Fibroblast of villous mesenchyme (primary cell): ENCODE measurements at places on chromosomes 7 and 10. TPM values are rescaled to one million over a fixed set of nuclear protein-coding genes. Genes with fewer than 3 reads are reported as not detected.
A peak's percentile ranks its signal among the peaks of the same experiment; 100 is the strongest.

- DNase-seq = no peak
Observed at GRCh38 chr7:108589874-108590273, 20.2 kb downstream of the DNAJB9 start.

DNA sequence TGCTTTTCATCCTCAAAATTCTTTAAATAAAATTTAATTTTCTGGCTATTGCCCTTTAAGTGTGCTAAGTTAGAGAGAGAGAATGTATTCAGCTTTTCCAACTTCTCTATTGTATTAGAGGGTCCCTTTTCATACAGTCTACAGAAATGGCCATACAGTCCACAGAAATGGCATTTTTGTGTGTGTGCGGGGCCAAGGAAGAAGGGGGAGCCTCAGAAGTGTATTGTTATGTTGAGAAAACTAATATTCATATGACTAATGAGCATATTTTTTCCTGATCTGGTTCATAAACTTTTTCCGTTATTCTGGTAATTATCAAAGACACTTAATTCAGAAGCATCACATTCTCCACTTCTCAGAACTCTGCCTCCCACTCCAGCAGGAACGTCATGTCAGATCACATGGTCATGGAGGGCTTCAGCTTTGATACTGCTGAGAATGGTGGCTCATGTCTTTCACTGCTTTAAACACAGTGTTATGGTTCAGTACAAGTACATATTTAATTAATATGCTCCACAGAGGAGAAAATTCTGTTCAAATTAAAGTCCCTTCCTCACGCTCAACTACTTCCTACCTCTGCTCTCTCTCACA, 37.1 kb downstream of the ELMO1 start:
- DNase-seq = no peak

GRCh38 chr7:55065511-55066229, 46.9 kb downstream of the EGFR start:
- peak; percentile 83 for DNase-seq

DNA sequence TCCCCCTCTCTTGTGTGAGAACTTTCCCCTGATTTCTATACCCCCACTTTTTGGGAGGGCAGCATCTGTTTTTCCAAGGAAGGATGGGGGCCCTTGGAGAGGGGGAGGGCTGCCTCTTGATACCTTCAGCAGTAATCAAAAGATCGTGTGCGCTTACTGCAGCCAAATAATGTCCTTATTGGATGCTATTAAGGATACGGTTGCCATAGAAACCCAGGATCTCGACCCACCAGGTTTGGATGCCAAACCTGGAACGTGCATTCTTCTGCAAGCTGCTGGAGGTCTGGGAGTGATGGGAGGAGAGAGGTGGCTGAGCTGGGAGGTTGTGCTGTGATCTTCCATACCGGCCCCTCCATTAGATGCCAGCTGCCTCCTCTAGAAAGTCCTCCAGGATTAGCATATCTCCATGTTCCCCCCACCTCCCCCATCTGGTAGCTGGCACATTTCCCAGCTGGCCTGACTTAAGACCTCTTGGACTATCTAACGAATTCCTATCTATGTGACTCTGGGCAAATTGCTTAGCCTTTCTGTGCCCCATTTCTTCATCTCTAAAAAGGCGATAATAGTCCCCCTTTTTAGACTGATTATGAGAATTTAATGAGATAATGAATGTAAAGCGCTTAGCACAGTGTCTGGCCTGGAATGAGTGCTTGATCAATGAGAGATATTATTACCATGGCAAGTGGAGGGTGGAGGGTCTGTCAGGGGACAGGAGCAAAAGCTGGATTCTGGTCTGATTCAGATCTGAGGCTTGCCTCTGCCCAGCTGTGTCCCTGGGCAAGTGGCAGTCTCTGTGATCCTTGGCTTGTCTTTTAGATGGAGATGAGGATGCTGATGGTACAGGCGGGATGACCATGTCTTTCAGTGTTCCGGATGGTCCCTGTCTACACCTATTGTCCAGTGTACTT, 78.5 kb upstream of the PCBD1 start:
- DNase-seq = no peak

DNA sequence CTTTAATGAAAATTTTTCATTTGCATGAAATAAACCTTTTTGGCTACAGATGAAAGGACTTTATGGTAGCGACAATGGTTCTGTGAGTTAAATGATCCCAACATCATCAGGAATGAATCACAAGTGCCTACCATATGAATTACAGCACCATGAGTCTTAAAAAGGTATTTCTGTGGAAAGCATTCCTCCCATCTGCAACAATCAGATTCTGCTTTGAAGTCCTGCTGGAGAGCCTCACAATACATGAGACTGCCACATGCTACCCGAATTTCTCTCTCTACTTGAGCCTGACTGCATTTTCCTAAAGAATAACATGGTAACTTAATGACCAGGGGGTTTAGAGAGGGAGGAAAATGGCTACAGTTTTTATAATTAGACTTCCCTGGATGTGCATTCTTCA, 190.3 kb downstream of the TWIST1 start:
- no peak for DNase-seq

DNA sequence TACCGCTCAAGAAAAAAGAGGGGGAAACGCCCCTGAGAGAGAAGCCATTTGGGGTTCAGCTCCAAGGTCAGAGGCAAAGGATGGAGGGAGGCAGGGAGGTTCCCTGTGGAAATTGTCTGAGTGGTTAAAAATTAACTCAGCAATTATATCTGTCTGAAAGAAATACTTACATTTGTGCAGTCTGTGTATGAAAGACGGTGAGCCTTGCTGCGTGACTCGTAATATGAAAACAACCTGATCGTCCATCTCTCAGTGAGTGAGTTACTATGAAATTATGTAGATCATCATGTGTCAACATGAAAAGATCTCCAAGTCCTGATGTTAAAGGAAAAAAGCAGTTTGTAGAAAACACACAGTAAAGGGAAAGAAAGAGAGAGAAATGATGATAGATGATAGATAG, 67.2 kb upstream of the FAM204A start:
- DNase-seq = no peak

- no peak for DNase-seq
Observed at GRCh38 chr7:28882869-28883470, 75.2 kb downstream of the TRIL start.

DNA sequence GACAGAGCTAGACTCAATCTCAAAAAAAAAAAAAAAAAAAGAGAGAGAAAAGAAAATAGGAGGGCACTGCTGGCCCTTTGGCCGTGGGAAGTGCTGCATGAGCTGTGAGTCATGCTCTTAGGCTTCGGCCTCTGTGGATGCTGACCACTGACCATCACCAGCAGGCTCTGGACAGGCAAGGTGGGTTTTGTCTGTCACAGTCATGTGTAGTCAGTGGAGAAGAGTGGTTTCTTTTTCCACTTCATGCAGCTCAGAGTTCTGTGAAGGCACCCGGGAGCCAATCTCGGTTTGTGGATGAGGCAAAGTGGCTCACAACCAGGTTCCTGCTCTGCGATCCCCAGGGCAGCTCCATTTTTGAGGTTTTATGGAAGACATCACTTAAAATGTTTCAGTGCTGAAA, 58.1 kb downstream of the PRTFDC1 start:
- DNase-seq = peak; percentile 96

- peak; percentile 5 for DNase-seq
Observed at GRCh38 chr7:124762611-124763143, 2.9 kb downstream of the GPR37 start.

GRCh38 chr10:971613-972012, 16.6 kb upstream of the GTPBP4 start:
- no peak for DNase-seq

- peak; percentile 79 for DNase-seq
Observed at GRCh38 chr7:12647364-12648219, 39.8 kb upstream of the ARL4A start.

DNA sequence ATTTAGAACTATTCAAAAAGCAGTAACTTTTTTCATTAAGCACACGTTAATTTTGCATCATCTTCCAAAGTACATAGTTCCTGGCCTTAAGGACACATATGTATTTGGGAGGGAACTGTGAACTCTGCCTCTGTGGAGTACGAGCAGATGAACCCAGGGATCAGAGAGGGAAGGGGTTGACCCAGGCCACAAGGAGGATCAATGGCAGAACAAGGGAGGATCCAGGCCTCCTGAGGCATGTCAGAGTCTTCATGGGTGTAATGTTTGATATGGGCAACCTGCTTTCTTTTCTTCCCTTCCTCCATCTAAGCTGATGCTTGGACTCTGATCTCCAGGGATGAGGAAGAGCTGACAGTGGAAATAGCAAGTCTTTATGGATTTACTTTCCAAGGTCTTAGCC, 164.0 kb downstream of the SH2D4B start:
- DNase-seq = no peak

DNA sequence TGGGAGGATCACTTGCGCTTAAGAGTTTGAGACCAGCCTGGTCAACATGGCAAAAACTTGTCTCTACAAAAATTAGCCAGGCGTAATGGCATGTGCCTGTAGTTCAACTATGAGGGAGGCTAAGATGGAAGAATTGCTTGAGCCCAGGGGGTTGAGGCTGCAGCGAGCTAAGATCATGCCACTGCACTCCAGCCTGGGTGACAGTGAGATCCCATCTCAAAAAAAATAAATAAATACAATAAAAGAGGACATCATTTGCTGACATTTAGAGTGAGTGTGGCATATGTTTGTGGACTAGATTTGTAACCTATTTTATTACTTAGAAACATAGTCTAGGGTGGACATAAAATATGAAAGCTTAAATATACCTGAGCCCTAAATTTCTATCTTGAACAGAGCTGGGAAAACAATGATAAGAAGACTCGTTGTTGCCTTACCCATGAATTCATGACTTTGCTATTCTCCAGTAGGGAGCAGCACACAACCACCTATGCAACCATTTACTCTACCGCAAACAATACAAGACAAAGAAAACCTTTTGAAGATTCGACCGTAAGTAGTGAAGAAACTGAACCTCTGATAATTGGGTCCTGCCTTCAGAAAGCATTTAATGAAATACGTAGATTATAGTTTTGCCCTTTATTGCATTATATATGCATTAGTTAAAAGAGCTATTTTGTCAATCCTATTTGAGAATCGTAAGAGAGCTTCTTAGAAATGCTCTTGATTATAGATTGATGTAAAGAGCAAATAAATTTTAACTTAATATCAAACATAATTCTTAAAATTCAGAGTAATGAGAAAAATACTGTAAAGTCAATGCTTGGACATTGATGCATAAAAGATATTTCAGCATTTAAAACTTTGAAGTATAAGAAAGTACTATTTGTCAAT, 83.5 kb downstream of the GNAT3 start:
- peak; percentile 79 for DNase-seq

DNA sequence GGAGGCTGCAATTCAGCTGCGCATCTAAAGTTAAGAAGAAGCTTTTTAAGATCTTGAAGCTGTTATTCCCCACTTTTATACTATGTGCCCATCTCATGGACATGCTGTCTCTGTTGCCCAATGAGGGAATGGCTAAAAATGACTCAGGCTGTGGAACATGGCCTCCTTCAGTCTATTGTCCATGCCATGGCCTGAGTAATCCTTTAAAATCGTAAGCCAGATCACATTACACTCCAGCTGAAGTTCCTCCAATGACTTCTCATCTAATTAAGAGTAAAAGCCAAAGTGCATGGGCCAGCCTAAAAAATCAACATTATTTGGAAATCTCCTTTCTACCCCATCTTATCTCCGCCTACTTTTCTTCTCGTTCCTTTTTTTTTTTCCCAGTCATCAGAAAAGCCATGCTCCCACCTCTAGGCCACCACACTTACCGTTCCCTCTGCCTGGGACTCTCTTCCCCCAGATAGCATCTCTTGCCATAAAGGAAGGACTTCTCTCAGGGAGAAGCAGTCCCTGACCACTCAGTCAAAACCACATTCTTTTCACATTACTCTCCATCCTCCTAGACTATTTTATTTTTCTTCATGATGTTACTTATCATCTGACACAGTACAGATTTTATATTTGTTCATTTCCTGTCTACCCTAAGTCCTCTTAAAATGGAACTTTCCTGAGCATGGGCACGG, 337.4 kb downstream of the PRPF18 start:
- DNase-seq = peak; percentile 71

DNA sequence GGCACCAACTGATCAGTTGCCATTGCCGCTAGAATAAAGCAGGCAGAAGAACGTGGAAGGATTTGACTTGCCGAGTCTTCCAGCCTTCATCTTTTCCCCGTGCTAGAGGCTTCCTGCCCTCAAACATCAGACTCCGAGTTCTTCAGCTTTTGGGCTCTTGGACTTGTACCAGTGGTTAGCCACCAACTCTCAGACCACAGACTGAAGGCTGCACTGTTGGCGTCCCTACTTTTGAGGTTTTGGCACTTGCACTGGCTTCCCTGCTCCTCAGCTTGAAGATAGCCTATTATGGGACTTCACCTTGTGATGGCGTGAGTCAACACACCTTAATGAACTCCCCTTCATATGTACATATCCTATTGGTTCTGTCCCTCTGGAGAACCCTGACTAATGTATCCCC, 57.3 kb upstream of the KCND2 start:
- no peak for DNase-seq

DNA sequence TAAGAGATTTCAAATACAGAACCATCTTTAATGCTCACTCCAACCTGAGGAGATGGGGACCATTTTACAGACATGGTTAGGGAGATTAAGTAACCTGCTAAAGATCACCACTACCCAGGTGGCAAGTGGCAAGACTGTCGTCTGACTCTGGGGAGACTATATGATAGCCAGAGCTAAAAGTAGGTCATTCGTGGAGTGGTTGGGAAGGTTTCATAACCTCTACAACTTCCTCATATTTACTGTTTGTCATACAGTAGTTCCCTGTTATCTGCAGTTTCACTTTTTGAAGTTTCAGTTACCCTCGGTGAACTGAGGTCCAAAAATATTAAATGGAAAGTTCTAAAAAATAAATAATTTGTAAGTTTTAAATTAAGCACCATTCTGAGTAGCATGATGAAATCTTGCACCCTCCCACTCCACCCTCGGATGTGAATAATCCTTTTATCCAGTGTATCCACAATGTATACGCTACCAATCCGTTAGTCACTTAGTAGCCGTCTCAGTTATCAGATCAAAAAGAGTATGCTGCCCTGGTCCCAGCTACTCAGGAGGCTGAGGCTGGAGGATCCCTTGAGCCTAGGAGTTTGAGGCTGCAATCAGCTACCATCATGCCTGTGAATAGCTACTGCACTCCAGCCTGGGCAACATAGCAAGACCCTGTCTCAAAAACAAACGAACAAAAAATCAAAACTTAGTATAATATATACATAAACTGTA, 14.9 kb upstream of the LGI1 start:
- peak; percentile 15 for DNase-seq

ANKRD16 gene
- total RNA-seq = 4.7 and 9.3 TPM in 2 replicates

TRIM73 gene
- 0.64 and 0.86 TPM in 2 replicates for total RNA-seq

ZNF239 gene
- total RNA-seq = 4.2 and 6.5 TPM in 2 replicates

PSD gene
- total RNA-seq = 1.6 and 2.2 TPM in 2 replicates

ING3 gene
- total RNA-seq = 11.9 and 21.2 TPM in 2 replicates

CALY gene
- total RNA-seq = not detected in 2 replicates

TMEM270 gene
- not detected in 2 replicates for total RNA-seq
